Sciatic nerve (tissue), 2 donors: ENCODE measurements at places on chromosomes 16 and 17. TPM values are rescaled to one million over a fixed set of nuclear protein-coding genes. Genes with fewer than 3 reads are reported as not detected.

- no peak for DNase-seq
These were observed 35.2 kb downstream of the LRRC75A start for GRCh38 chr17:16456742-16457316.

Gene PPM1E
- 0.22 TPM for total RNA-seq

Gene ABCA6
- 225 TPM for total RNA-seq

- no peak for DNase-seq
These were observed 188.2 kb upstream of the IRX5 start for GRCh38 chr16:54742436-54742835.

DNA sequence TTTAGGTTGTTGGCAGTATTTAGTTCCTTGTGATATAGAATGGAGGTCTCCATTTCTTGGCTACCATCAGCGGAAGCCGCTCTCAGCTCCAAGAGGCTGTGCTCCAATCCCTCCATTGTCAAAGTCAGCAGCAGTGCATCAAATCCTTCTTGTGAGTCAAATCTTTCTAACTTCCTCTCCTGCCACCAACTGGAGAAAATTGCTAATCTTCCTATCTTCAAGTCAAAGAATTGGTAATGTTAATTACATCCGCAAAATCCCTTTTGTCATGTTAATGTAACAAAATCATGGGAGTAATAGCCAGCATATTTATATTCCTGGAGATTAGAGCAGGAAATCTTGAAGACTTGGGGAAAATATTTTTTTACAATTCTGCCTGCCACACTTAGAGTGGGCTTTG lies 436.4 kb upstream of the DYNLRB2 start:
- no peak for DNase-seq

DNA sequence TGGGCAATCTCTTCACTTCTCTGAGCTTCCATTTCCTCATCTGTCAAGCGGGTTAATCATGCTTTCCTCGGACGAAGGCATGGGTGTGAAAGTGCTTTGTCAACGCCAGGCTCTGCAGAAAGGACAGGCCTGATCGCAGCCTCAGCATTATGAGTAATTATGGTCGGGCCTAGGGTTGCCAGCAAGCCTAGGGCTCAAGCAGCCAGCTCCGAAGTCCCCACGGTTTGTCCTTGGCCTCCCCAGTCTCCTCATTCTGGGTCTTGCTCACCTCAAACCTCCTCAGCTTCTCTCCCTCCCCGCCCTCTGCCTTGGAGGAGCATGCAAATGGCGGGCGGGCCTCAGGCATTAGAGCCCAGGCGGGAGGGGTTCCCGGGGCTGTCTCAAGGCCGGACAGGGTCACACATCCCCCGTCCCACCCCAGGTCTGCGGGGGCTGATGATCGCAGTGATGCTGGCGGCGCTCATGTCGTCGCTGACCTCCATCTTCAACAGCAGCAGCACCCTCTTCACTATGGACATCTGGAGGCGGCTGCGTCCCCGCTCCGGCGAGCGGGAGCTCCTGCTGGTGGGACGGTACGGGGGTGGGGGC lies 10.2 kb upstream of the FAM83G start:
- no peak for DNase-seq

DNA sequence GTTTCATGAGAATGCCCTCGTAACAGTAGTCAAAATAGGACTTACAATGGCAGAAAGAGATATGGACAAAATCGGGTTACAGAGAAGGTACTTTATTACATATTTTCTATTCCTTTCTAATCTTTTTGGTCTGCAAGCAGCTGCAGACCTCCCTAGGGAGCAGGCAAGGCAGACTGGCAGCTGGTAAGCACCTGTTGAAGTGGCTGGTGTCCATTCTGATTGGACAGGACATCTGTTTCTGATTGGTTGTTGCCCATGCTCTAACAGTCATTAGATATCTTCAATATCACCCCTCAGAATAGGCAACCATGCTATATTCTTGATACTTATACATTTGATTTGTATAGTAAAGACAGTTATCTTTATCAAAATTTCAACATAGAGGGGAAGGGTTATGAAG lies 606.3 kb downstream of the KCNJ2 start:
- no peak for DNase-seq

- DNase-seq = no peak
These were observed 17.1 kb upstream of the MARCHF10 start for GRCh38 chr17:62825182-62825581.

DNA sequence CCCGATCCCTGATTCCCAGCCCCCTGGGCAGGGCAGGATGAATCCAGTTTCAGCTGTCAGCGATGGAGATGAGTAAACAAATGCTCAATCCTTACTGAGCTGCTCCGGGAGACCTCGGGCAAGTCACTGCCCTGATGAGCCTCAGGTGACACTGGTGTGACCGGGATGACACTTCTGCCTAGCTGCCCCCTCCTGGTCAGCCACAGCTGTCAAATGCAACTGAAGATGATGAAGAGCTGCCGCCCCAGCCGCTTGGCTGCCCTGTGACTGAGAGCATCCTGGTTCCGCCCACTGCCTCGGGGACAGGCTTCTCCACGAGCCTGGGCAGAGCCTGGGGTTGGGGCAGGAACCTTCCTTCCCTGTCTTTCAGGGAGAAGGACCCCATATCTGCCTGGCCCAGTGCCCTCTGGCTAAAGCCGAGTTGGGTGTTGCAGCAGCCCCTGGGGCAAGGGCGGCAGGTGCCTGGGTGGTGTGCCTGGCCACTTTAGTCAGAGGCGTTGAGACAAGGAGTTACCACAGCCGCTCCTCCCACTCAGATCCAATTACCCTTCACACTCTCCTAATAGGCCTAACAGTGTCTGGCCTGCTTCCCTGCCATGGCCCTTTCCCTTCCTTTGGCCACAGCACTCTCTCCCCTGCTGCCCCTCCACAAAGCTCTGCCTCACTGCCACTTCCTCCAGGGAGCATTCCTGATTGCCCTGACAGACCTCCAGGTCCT lies 5.5 kb downstream of the CCL17 start:
- no peak for DNase-seq

GRCh38 chr17:45231481-45232116 lies 9.9 kb downstream of the FMNL1 start:
- DNase-seq = no peak

Gene PYDC1
- total RNA-seq = not detected

DNA sequence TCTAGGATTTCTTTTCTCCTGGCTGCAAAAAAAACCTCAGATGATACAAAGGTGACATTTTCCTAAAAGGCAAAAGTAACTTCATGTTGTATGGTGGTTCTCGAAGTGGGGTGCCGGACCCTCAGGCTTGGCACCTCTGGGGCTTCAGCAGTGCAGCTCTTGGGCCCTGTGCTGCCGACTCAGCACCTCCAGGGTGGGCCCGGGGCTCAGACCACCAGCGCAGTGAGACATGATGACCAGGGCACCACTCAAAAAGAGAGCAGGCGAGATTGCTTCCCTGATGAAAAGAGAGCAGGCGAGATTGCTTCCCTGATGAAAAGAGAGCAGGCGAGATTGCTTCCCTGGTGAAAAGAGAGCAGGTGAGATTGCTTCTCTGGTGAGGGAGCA lies 98.7 kb upstream of the ZNF750 start:
- DNase-seq = peak; percentile 35

Gene PHOSPHO1
- total RNA-seq = 6.2 TPM

DNA sequence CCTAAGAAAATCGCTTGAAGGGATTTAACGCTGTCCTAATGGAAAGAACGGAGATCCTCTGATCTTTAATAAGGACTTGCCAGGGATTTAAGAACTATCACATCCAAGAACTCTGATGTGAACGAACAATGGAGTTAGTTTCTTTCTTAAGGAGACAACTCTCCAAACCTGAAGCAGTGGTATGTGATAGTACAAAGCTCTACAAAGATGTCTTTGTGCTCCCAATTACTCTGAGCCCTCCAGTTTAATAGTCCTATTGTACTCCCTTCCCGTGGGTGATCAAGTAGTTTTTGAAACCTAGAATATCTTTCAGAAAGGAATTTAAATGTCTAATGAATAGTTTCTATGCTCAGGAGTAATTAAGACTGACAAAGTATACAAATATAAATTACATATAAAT lies 123.8 kb downstream of the FTO start:
- no peak for DNase-seq

DNA sequence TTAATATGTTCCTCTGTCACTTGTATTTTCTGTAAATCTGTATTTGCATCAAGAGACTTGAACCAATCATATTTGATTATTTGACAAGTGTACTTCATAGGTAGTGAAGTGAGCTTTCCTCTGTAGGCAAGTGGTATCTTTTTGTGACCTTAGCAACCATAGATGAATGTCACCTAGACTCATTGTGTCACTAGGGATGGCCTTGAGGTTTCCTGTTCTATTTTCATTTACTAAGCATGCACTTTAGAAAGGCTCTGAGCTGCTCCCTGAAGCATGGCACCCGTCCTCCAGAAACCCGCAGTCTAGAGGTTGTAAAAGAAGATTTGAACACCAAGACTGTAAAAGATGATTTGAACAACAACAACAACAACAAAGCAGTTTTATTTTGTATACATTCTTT lies 151.7 kb downstream of the PRKCB start:
- DNase-seq = no peak

Gene SEZ6L2
- 3.1 TPM for total RNA-seq

- DNase-seq = no peak
These were observed 5.5 kb upstream of the HASPIN start for GRCh38 chr17:3718201-3718600.

GRCh38 chr17:28402224-28402630 lies 3.8 kb downstream of the SLC46A1 start:
- no peak for DNase-seq

DNA sequence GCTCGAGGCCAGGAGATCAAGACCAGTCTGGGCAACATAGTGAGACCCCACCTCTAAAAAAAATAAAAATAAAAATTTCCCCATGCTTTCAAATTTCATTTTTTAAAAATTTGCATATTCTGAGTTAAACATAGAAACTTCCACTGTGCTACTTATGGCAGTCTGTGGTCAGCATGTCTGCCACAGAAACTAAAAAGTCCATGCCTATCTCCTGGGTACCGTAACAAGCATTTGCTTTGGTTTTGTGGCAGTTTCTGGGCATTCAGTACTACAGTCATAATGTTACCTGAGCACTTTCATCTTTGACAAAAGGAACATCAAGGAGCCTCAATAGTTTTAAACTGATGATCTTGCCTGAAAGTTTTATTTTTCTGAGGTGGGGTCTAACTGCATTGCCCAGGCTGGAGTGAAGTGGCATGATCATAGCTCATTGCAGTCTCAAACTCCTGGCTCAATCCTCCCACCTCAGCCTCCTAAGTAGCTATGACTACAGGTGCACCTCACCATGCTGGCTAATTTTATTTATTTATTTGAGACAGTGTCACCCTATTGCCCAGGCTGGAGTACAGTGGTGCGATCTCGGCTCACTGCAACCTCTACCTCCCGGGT lies 13.2 kb upstream of the ITGA2B start:
- DNase-seq = no peak

Gene HIGD1B
- 5.8 TPM for total RNA-seq

- DNase-seq = no peak
These were observed 4.2 kb upstream of the ATXN7L3 start for GRCh38 chr17:44203731-44204440.

- DNase-seq = peak; percentile 87
These were observed 1.3 kb upstream of the SOCS1 start for GRCh38 chr16:11257131-11257938.

DNA sequence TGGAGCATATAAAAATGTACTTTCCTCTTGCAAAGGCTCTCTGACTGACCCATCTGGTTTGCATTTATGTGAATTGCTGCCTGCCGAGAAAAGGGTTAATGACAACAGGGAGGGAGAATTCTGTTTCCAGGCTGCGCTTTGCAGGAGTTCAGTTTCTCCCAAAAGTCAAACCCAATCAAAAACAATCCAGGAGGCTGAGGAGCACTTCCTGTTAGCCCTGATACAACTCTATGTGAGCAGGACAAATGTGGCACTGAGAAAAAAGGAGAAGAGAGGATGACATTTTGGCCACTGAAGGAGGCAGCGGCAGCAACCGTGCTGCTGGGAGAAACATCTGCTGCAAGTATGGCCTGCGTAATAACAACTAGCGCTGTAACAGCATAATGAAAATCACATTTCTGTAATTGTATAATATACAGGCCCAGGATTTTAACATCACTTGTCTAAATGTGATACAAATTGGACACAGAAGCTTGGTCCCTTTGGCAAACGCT lies 26.8 kb upstream of the ELAC2 start:
- no peak for DNase-seq

GRCh38 chr17:18896947-18897346 lies 39.0 kb downstream of the PRPSAP2 start:
- DNase-seq = no peak

Gene CETP
- 8.2 TPM for total RNA-seq

GRCh38 chr16:89572073-89572484 lies 3.5 kb upstream of the CPNE7 start:
- DNase-seq = no peak

GRCh38 chr16:11507991-11508390 lies 78.7 kb downstream of the LITAF start:
- DNase-seq = no peak

- no peak for DNase-seq
These were observed 17.1 kb upstream of the RHOT1 start for GRCh38 chr17:32124985-32125847.

DNA sequence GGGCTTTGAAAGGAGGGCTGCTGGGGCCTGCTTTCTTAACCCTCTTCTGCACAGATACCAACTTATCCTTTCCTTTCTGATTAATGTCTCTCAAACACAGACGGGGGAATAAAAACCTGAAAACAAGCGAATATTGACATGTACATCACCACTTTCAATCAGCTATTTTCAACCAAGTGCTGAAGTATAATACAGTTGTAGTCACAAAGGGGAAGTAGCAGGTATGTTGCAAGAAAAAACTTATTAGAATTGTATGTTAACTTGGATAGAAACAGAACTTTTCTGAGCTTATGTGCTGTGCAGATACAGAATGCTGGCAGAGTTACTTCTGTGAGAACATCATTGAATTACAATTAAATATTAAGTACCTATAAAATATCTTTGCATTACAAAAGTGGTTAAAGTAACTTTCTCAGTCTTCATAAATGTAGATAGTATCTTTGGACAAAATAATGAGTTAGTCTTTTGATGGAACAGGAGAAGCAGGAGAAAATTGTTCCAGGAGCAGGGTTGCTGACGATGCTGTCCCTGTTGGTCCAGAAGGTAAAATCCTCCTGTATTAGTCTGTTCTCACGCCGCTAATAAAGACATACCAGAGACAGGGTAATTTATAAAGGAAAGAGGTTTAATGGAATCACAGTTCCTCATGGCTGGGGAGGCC lies 59.5 kb downstream of the RPTOR start:
- DNase-seq = no peak

GRCh38 chr17:31320791-31321190 lies 631 bp downstream of the EVI2A start:
- no peak for DNase-seq

DNA sequence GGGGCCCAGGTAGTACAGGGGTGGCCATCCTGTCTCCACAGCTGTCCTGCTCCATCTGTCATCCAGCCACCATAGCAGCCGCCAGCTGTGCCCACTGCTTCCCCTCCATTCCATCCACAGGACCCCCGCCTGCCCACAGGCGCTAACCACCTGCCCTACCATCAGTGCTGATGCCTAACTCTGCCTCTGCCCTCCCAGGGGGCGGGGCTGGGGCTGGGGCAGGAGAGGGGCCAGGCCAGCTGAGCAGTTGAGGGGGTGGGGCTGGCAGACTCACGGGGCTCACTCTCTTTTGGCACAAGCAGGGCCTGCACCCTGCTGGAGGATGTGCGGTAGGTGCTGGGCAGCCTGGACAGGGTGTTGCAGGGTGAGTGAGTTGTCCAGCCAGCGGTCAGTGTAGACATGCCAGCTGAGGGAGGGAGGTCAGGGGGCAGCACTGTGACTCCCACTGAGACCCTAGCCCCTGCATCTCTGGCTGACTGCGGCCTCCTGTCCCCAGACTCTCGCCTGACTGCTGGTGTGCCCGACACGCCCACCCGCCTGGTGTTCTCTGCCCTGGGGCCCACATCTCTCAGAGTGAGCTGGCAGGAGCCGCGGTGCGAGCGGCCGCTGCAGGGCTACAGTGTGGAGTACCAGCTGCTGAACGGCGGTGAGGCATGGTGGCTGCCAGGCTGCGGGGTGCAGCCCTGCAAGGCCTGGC lies 9.6 kb downstream of the GALK1 start:
- peak; percentile 60 for DNase-seq

Gene TAOK2
- total RNA-seq = 51.8 TPM
